Ascending aorta (tissue), 2 donors: ENCODE measurements at places on chromosomes 7 and 10. TPM values are rescaled to one million over a fixed set of nuclear protein-coding genes. Genes with fewer than 3 reads are reported as not detected.

DNA sequence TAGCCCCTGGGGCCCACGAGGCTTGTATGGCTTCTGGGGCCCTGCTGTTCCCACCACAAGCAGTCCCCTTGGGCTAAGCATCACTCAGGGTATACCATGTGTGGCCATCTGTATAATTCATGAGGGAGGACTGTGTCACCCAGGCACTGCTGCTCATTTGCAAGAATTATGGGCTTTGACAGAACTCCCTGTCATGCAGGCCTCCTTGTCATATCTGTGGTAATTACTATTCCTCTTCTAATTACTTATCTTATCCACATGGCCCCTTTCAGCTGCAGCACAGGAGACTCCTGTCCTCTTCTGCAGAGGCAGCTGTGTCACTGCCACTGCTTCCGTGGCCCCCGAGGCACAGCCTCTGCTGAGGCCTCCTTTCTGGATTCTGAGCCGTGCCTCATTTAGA is 46.3 kb downstream of the LRMDA start:
- no peak for DNase-seq

- DNase-seq: no peak
These were observed 33.2 kb upstream of the CALU start for GRCh38 chr7:128705891-128706333.

- no peak for DNase-seq
These were observed 569.0 kb upstream of the SORCS1 start for GRCh38 chr10:107733328-107734130.

GRCh38 chr10:56547163-56547562 is 186.1 kb upstream of the ZWINT start:
- no peak for DNase-seq

The CALHM1 gene
- not detected for total RNA-seq

DNA sequence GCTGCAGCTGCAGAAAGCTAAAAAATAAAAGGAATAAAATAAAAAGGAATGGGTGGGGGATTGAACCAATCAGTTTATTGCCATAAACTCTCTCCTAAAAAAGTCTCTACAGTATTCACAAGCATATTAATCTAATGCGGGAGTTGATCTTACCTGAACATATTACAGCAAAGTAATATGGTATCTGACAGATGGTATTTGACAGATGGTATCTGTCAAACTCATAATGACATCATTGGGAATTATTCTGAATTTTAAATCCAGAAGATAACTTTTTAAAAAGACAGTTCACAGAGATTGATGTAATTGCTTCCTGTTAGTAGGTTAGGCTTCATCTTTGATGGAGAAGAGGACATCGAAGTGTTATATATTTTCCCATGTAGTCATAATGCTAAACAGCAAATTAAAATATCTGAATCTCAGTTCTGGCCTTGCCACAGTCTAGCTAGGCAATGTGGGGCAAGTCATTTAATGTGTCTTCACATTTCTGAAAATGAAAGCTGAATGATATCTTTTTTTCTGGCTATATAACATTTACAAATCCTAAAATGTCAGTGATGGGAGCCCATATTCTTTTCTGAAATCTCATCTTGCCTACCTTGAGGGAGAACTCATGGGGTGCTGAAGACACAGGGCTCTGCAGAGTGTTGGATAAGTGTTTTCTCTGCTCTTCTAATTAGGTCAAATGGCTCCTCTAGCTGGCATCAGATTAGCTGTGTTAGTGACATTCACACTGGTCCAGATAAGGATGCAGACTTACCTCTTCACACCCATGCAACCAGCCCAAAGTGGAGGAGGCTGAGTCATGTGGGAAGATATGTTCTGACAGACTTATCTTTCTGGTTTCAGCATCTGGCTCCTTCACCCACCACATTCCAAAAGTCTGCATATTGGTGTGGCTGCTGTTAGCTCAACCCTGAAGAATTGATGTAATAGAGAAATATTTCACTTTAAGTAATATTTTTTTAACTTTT is 2.1 kb upstream of the LIPM start:
- DNase-seq: no peak
